ENCODE measurements at places on chromosomes 2 and 18. TPM values are rescaled to one million over a fixed set of nuclear protein-coding genes. Genes with fewer than 3 reads are reported as not detected.

- no peak for DNase-seq
Observed at GRCh38 chr2:43201497-43201896, 24.9 kb downstream of the ZFP36L2 start.

GRCh38 chr2:96526615-96527285 lies 9.8 kb upstream of the ARID5A start:
- DNase-seq = no peak

DNA sequence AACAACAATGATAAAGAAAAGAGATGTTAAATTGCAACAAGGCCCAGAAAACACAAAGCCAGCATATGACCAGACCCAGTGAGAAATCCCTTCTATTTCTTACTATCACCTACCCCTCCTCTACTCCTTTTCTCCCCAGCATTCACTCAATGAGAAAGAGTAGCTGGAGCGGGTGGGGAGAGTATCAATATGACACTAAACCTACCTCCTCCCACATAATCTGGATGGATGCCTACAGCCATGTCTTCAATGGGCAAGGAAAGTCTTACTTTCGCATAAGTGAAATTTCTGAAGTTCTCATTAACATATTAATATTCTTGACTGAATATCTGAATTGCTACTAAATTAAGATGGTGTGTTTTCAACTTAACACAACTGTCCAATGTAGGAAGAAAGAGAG lies 78.2 kb downstream of the AFF3 start:
- no peak for DNase-seq

GRCh38 chr18:13813271-13813849 lies 10.6 kb upstream of the MC5R start:
- no peak for DNase-seq

DNA sequence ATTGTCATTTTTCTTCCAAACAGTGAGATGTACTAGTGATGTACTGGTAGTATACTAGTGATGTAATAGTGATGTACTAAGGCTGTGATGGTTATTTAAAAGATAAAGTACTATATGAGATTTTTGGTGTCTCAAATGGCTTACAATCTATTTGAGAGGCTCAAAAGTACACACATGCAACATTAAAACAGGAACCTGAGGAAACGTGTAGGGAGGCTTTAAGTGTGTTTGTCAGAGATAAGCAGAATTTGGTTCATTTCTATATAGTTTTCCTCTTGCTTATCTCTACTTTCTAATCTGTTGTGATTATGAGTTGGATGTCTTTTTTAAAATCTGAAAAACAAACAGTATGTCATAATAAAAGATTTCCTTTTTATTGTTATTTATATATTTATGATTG lies 100.9 kb upstream of the SERTAD2 start:
- DNase-seq = no peak

DNA sequence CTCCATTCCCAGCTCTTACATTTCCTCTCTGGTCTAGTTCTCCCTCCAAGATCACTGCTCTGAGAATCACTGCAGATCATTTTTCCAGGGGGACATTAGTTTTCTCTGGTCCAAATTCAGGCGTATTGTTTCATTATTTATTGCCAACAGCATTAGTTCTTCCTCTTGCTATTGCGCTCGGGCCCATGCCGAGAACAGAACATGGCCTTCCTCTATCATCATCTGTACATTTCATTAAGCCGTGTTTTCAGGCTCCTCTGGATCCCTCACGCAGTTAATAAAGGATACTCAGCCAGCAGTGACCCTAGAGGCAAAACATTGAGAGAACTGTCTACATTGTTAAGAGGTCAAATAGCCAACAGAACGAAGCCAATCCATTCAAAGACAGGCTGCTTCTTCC lies 63.9 kb downstream of the CCBE1 start:
- no peak for DNase-seq

SERTAD2 gene
- total RNA-seq = 19.7 TPM

NPPC gene
- 2.5 TPM for total RNA-seq

SCYGR4 gene
- total RNA-seq = not detected
